ENCODE measurements at places on chromosomes 7 and 10.

DNA sequence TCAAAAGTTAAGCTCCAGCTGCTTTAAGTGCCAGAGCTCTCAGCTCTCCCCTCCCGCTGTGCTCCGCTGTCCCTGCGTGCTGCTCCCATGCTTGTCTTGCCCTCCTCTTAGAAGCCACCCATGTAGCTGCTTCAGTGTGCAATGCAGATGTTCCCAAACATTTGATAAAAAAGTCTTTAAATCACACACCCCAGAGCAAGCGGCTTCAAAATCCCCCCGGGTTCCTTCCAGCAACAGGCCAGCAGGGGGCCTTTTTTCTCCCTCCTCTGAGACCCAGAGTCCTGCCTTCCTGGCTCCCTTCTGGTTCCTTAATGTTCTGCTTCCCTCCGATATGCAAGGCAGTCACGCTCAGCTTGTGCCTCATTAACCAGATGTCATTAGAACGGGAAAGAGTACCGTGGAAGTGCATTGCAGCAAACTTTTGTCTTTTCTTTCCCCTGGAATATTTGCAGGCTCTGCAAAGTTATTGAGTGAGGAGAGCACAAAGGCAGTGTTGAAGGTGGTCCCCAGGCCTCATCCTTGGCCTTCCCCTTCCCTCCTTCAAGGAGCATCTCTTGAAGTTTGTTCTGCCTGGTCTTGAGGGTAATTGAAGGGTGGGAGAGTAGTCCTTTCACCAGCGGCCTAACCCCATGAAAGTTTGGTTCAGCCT lies 25.5 kb downstream of the LDB3 start:
- DNase-seq: no peak

- DNase-seq: no peak
Observed at GRCh38 chr7:110721395-110721794, 369.5 kb upstream of the LRRN3 start.

GRCh38 chr7:151008143-151008510 lies 16.2 kb downstream of the ATG9B start:
- DNase-seq: no peak

DNA sequence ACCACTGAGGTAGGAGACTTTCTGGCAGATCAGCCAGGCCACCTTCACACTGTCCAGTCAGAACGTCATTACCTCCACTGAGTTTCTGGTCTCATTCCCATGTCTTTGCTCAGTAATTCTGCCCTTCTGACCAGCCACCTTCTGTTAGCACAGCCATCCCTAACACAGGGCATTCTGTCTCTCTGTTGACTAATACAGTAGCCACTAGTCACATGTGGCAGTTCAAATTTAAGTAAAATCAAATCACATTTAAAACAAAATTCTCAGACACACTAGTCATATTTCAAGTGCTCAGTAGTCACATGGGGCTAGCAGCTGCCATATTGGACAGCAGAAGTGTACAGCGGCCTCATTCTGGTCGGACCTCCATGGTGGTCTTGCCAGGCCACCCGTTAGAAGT lies 7.4 kb downstream of the CPSF4 start:
- peak; percentile 71 for DNase-seq

DNA sequence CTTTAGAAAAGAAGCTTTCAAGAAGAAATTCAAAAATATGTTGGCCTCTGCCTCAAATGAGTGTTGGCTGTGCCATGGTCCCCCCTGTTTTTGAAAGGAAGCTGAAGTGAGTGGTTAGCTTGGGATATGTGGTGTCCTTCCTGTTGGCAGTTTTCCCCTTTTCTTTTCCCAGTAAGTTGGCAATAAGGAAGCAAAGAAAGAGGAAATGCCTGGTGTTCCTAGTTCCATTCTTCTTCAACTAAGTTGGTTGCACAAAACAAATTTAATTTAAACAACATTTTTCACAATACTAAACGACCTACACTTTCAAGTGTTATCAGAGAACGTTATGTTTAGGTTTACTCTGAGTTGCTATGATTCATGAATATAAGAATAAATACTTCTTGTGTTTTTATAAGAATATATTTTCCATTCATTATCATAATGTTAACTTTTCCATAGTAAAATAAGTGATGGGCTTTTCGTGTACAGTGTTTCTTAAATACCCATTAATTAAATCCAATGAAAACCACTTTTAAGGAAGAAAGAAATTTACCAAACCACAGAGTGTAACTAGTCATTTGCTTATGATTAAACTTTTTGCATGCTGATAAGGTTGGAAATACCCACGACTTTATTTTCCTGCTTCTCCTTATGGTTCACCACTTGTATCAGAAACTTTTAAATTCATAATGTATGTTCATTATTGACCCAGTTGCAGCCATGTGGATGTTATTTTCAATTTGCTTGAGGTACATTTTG lies 7.7 kb downstream of the HDAC9 start:
- no peak for DNase-seq

DNA sequence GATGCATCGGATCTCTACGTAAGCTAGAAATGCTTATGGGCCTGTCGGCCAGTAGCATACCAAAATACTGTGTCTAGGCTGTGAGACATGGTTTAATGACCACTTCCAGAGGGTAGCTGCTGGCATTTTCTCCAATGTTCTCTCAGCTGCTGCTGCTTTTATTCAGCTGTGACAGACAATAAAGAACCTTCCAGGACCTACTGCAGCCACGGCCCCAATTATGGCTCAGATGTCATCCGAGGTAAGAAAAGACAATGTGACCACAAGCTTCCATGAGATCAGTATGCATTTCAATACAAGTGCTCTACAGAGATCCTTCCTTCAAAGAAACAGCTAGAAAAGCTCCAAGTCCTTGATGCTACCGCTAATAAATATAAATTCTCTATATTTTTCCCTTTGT lies 256.2 kb downstream of the SDHAF3 start:
- DNase-seq: no peak

DNA sequence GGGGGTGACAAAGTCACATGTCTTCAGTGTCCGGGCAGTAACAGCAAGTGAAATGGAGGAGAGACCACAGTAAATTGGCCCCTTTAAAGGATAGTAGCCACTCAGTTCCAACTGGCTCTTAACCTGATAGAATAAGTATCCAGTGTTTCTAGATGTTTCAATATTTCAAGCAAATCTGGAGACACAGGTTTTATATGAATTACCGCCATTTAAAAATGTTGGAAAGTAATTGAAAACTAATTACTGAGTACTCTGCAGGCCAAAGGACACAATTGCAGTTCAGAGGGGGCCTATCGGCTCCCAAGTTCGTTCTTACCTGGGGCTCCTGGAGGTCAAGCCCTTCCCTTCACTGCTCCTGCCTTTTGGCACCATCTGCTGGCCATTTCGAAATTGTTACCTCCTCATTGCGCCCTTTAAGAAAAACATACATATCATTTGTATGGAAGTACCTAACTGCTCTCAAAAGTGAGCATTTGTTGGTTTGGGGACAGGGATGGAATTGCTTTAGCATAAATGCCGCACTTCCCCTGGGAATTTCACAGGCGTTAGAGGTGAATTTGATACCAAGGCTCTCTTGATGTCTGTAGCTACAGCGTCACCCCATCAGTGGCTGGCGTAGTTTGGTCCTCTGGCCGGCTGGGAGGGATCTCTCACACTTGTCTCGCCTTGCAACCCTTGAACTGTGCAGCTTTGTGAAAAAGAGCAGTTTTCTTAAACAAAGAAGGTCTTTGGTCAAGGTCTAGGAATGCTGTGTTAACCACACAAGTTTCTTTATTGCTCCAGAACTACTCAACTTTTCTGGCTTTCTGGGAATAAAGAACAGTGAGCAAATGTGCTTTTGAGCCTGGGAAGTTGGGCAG lies 220.0 kb downstream of the ARHGAP21 start:
- DNase-seq: peak; percentile 61

- no peak for DNase-seq
Observed at GRCh38 chr7:15433151-15433550, 128.7 kb downstream of the AGMO start.

DNA sequence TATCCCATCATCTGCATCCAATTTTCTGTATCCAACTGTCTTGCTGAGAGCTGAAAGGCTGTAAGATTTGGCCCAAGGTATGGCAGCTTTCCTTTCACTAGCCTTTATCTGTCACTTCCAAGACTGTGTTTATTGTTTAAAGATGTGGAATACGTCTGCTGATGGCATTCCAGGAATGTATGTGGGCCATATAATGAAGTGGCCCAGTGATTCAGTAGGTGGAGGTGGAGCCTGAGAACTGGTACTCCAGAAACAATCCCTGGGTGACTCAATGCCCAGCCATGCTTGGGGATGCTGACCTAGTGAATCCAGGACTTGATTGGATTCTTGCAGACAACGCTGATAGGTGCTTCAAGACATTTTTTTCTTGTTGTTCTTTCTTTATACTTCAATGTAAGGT lies 13.5 kb downstream of the NEUROD6 start:
- DNase-seq: no peak

DNA sequence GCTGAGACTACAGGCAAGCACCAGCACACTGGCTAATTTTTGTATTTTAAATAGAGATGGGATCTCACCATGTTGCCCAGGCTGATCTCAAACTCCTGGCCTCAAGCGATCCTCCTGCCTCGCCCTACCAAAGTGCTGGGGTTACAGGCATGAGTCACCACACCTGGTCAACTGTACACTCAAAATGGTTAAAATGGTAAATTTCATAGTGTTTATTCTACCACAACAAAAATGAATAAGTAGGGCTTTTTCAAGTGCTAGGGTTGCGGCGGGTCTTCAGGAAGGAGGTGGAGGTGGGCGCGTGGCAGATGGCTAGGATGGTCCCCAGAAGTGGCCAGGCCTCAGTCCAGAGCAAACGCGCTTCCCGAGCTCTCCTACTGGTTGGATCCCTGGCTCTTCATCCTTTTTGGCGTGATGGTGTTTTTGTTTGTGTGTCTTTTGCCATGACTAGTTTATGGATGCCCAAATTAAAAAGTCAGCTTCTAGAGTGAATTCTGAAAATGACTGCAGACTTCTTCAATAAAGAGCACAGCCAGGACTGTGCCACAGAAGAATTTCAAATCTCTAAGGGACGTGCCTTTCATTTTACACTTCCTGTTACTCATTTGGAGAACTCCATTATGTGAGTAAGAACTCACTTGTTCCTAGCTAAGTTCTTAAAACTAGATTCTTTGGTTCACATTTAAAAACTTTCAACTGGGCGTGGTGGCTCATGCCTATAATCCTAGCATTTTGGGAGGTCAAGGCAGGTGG lies 73.9 kb downstream of the TMEM130 start:
- no peak for DNase-seq

DNA sequence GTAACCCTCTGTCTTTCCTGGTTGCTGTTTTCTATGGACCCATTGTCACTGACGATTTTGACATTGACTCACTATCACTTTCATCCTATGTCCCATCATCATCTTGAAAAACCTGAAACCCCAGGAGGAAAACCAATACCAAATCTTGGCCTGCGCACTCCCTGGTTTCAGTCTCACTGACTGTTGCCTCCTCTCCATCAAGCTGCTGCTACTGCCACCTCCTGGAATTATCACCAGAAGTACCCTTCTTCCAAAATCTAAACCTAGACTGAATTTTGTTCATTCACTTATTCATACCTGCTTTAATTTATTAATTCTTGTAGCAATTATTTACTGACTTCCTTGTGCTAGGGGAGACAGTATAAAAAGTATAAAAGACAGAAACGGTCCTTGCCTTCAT lies 44.5 kb upstream of the ACBD5 start:
- DNase-seq: no peak

DNA sequence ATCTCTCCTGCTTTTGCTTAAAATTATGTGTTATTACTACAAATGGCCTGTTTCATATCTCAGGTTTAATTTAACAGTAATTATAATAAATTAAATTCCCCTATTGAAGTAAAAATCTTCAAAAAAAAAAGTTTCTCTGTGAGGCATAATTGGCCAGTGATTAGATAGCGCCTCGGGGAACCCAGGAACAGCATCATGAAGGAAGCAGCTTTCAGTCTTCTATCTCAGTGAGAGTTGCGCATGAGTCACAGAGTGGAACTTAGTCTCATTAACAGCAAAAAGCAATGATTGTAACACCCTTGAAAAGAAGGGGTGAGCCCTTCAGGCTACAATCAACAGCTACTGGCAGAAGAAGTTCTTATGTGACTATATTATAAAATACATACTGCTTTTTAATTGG lies 506.2 kb upstream of the ZWINT start:
- peak; percentile 59 for DNase-seq

DNA sequence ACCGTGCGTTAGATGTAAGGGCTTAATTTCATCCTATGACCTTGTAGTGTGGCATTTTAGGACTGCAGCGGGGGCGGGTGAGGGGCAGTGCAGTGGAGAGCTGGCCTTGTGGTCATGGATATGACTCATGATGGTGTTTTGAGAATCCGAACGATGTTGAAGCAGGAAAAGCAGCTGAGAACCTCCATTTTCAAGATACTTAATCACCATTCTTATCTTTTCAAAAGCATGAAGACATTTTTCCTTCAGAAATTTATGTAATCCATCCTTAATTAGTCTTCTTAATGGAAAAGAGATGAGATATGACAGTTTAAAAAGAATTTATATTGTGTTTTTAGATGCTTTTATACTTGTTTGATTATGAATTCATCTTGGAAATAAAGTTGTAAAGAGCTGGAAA lies 9.6 kb downstream of the ATP5F1C start:
- DNase-seq: peak; percentile 71

- DNase-seq: no peak
Observed at GRCh38 chr7:142960955-142961512, 1.1 kb downstream of the KEL start.

- DNase-seq: no peak
Observed at GRCh38 chr10:31578951-31579350, 259.9 kb downstream of the ZEB1 start.

All from foreskin melanocyte (primary cell).